Activated naive CD4-positive, alpha-beta T cell treated with anti-CD3 and anti-CD28 coated beads for 36 hours (primary cell): ENCODE measurements at places on chromosomes 3 and 15.

- no peak for DNase-seq
Measured at GRCh38 chr3:127865941-127866340, 43.6 kb upstream of the MGLL start.

DNA sequence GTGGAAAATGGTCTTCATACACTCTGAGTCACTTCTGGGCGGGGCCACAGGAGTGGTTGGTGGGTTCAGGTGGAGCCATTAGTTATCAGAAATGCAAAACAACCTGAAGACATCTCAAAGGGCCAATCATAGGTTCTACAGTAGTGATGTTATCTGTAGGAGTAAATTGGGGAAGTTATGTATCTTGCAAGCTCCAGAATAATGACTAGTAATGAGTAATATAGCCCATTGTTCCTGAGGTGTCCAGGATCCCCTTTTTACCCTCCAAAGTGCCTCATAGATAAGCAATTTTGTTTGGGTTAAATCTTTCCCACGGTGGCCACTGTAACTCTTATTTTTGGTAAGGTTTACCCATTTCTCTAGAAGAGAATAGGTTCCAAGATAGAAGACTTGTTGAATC lies 91.7 kb downstream of the PIK3R4 start:
- no peak for DNase-seq

DNA sequence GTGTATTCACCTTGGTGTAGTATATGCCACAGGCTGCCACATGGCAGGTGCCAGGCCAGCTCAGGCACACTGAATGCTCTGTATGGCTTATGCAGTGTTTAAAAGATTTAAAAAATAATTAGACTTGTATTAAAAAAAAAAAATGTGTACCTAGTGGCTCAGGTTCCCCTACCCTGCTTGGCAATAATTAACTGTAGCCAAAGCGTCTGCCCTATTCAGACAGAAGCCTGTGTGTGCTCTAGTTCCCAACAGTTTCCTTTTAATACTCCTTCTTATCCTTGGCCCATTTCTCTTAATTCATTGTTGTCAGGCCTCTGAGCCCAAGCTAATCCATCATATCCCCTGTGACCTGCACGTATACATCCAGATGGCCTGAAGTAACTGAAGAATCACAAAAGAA lies 752.2 kb upstream of the CFAP20DC start:
- no peak for DNase-seq

- DNase-seq = no peak
Measured at GRCh38 chr3:12025584-12025983, 21.4 kb downstream of the SYN2 start.

DNA sequence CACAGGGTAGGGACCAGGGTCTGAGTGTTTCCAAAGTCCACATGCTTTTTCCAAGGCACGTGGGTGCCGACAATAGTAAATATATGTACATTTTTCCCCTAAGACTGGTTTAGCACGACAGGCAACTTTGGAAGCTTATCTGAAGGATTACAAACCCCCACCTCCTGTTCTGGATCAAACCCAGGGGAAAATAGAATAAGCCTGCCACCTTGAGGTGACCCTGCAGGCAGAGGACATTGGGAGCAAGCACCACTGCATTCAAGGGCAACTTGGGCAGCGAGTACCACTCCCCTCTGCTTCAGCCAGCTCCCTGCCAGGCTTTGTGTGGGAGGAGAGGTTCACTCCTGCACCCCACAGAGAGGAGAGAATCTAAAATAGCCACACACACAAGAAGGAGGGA lies 44.8 kb downstream of the KBTBD12 start:
- DNase-seq = peak; percentile 12
